ENCODE measurements at places on chromosomes 11 and 22. TPM values are rescaled to one million over a fixed set of nuclear protein-coding genes. Genes with fewer than 3 reads are reported as not detected.

DNA sequence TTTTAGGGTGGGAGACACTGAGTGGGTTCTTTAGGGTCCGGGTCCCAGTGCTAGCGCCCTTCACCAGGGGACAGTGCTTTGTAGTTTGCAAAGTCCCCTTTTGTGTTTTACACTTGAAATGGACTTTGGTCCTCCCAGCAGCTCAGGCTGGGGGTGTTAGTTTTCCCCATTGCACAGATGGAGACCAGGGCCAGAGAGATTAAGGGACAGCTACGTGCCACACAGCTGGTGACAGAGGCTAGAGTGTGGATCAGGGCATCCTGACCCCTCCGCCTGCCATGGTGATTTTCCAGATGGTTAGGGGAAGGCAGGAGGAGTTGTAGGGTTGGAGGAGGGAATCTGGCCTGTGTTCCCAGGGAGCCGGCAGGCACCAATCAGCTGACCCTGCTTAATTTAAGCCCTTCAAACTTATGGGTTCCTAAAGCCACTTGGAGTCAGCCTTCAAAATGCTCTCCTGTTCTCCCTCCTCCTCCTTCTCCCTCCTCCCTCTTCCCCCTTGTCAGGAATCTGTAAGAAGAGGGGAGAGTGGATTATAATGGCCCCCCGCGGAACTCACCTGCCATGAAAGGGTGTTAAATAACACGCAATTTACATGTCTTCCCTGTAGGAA lies 22.5 kb upstream of the MPPED1 start:
- no peak for DNase-seq

- no peak for DNase-seq
Measured at GRCh38 chr11:16380941-16381568, 24.7 kb upstream of the SOX6 start.

DNA sequence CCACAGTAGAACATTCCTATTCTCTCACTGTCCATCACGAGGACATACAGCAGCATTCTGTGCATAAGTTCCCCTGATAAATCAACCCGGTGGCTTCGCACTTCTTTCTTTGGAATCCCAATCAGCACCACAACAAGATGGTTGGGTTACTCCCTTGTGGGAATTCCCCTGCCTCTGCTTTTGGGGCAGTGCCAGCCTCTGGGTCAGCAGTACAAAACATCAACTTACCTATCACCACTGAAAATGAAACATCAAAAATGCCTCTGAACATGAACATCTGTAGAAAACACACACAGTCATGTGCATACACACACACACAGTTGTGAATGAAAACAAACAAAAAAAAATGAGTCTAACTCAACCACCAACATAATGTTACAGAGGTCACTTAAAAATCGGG lies 79.3 kb downstream of the KCNA4 start:
- DNase-seq = no peak

DNA sequence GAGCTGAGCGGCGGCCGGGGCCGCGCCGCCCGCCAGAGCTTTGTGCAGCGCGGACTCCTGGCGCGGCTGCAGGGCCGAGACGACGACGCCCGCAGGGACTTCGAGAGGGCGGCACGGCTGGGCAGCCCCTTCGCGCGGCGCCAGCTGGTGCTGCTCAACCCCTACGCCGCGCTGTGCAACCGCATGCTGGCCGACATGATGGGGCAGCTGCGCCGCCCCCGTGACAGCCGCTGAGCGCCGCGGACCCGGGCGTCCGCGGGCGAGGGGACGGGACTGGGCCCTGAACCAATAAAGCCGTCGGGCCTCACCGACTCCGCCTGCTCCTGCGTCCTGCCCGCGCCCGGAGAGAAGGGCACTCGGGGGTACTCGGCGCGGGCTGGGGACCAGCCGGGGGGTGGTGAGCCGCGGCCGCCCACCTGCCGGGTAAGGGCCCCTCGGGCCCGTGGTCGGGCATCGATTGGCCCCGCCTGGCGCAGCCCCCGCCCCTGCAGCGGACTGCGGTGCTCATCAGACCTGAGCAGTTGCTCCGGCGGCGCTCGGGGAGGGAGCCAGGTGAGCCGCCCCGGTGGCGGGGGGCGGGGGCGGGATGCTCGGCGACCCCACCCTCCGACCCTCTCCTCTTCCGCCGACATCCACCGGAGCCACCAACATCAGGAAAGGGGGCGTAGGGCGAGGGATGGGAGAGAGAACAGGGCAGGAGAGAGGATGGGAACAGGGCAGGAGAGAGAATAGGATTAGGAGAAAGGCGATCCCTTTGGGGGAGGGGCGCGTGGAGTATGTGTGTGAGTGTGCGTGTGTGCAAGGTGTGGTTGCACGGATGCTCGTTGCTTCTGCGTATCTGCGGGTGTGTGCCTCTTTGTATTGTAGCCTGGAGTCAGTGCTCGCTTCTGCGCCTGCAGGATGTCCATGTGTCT lies at the start of gene TMEM25:
Gene TMEM25, plus strand, starts transcription at position 510 of the 914 bp plus-strand sequence. CDS start 610 bp downstream, outside the sequence.
- DNase-seq = peak; percentile 30

DNA sequence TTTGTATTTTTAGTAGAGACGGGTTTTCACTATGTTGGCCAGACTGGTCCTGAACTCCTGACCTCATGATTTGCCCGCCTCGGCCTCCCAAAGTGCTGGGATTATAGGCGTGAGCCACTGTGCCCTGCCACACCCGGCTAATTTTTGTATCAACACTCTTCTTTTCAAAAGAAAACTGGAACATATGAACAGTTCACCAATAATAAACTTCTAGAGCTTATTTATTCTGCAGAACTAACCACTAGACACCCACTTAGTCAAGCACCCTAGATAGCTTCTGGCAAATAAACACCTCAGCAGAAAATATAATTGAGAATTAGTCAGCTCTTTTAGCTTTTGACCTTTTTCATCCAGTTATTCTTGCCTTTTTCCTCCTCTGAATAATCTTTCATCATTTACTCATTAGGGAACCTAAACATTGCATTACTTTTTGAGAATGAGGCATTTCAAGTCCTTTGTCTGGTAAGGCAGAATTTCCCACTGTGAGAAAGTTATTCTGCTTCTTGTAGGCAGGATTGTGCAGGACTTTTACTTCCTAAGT lies 27.3 kb upstream of the TMEM41B start:
- no peak for DNase-seq

DNA sequence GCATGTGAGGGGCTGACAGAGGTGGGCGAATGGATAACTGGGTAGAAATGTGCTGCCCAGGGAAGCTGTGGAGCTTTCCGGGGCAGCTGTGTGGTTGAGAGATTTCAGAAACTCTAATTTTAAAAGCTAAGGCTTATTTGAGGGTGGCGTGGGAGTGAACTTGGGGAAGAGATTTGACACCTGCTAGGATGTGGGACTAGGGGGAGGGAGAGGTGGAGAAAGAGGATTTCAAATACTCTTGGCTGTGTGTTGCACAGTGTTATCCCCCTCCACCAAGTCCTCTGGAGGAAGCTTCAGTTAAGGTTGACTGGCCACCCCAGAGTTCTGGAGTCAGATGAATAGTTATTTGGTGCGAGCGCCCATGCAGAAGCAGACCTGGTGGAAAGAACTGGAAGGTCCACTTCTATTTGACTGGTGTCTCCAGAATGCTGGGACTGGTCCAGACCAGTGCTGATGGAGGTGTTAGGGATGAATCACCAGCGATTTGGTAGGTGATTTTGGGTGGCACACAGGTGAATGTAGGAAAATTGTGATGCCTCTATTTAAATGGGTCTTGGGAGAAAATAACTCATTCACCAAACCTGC lies 72.8 kb upstream of the ALX4 start:
- no peak for DNase-seq

- DNase-seq = no peak
Measured at GRCh38 chr11:12241971-12242672, 131.7 kb downstream of the MICAL2 start.

GRCh38 chr11:90884181-90884580 lies 661.3 kb upstream of the CHORDC1 start:
- DNase-seq = no peak

DNA sequence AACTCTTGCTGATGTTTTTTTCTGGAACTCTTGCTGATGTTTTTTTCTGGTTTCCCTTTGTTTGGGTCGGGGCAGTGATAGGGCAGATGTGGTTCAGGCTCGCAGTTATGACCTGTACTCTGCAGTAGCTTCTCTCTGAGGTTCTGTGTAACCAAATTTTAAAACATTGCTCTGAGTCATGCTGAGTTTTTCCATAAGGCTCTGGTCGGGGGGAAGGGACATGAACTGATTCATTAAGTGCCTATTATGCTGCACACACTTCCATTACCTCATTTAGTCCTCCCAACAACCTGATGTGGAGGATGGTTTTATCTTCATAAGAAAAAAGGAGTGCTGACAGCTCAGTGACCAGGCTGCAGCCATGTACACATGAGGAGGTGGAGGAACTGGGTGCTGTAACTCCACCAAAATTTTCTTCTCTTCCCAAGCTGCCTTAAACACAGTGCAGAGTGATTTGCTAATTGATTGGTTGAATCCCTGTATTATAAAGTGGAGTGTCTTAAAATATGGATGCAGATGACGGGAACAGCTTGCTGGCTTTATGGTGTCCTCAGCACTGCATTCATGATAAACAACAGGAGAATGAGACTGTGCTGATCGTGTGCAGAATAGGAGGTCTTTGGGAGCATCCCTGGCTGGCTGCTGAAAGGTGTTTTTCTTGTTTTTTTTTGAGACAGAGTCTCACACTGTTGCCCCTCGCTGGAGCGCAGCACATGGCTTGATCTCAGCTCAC lies 19.1 kb downstream of the TNRC6B start:
- peak; percentile 69 for DNase-seq

- DNase-seq = no peak
Measured at GRCh38 chr11:73566422-73566821, 31.5 kb downstream of the FAM168A start.

DNA sequence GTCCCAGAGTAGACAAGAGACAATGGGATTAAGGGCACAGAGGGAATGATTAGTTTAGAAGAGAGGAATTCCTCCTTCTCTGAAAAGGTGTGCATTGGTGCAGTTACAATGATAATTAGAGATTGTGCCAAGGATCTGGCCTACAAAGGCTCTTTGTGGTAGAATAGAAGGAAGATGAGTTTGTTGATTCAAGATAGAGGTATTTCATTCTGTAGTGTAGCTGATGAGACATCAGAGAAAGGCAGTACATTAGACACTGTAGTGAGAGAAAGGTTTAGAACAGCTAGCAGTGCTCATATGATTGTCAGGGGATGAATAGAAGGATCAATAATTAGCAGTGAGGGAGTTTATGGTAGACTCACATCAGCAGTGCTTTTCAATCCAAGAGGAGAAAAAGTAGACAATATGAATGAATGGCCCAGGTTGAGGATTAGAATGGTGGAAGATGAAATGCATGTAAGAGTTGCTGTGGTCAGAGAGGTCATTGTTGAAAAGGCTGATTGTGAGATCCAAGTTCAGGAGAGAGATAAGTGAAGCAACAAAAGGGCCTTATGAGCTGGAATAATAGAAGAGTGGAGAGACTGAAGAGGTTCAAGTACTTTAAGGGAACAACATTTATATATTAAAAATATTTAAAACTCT lies 28.9 kb downstream of the SIK2 start:
- no peak for DNase-seq

DNA sequence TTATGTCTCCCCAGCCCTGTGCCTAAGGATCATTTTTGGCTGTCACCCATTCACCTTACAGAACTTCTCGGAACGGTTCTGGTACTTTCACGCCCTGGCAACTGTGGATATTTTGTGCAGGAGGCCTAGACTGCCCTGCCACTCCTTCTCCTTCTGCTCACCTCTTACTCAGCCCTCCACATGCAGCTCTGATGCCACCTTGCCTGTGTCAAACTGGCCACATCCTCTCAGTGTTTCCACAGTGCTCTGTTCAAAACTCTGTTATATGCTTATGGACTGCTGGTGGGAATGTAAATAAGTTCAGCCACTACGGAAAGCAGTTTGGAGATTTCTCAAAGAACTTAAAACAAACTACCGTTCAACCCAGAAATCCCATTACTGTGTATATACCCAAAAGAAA lies 100.8 kb upstream of the MTMR2 start:
- DNase-seq = no peak

DNA sequence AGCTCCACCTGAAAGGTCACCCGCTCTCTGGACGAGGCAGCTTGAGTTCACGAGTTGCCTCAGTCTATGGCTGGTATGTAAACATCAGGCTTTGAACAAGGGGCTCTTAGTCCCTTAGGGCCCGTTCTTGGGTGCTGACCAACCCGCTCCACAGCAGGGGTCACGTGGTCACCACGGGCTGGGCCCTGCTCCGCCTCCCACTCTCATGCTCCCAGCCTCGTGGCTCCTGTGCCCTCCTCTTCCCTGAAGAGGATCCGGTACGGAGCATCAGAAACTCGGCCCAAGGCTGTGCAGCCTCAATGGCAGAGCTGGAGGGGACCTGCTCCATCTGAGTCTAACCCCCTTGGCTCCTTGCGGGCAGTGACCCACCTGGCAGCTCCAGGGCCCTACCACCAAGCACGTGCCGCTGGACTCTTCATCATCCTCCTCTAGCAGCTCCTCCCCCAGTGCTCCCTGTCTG lies 54.2 kb upstream of the TTLL12 start:
- no peak for DNase-seq

GRCh38 chr11:110380836-110381622 lies 48.7 kb upstream of the FDX1 start:
- DNase-seq = no peak

The KRTAP5-3 gene
- total RNA-seq = not detected

The MMP13 gene
- not detected for total RNA-seq

The OTOG gene
- total RNA-seq = not detected

The KRTAP5-1 gene
- total RNA-seq = not detected

The KCNJ11 gene
- total RNA-seq = not detected

The NCAPH2 gene
- total RNA-seq = 68.0 TPM

The SHANK3 gene
- total RNA-seq = 1.3 TPM

The SCGB1A1 gene
- total RNA-seq = not detected

The CALCA gene
- total RNA-seq = not detected

Data from MG63 (cell line).